Hematopoietic multipotent progenitor cell (in vitro differentiated cells): ENCODE measurements at places on chromosomes 1 and 21.
A peak's percentile ranks its signal among the peaks of the same experiment; 100 is the strongest.

DNA sequence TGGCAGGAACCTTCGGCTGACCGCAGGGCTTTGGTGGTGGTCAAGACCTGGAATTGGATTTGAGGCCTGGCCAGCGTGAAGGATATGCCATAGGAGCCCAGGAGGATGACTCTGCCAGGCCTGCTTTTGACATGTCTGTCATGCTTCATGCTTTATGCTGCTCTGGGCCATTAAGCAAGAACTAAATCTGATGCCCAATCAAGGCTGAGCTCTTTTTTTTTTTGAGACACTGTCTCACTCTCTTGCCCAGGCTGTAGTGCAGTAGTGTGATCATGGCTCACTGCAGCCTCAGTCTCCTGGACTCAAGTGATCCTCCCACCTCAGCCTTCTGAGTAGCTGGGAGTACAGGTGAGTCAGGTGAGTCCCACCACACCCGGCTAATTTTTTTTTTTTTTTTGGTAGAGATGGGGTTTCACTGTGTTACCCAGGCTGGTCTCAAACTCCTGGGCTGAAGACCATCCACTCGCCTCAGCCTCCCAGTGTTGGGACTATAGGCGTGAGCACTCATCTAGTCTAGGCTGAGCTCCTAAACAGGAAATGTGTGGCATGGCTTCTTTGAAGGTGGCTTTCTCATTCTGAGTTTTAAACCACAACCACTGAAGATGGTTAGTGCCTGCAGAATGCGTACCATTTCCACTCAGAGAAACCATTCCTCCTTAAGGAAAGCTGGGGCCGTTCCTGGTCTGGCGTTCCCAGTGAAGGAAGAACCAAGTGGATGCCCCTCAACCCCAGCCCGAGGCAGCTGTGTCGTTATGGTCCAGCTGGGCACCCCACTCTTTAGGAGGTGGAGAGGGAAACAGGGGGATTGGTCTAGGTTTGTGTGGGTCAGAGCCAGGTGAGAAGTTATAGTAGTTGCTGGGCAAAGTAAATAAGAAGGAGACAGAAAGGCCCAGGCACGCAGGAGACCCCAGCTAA, 34.2 kb upstream of the ATP5PO start:
- no peak for DNase-seq

- DNase-seq: no peak
Observed at GRCh38 chr1:69569175-69569541, 1.4 kb downstream of the LRRC7 start.

GRCh38 chr1:88935522-88936222, 44.3 kb upstream of the GTF2B start:
- peak; percentile 53 for DNase-seq

GRCh38 chr1:205521686-205522085, 17.2 kb downstream of the CDK18 start:
- no peak for DNase-seq

- no peak for DNase-seq
Observed at GRCh38 chr1:47738560-47739182, 258.5 kb downstream of the TRABD2B start.

- no peak for DNase-seq
Observed at GRCh38 chr1:169451218-169451824, 24.0 kb upstream of the CCDC181 start.
